Activated T-cell treated with anti-CD3 and anti-CD28 coated beads for 4 hours (primary cell): ENCODE measurements at places on chromosomes 1 and 21.
A peak's percentile ranks its signal among the peaks of the same experiment; 100 is the strongest.

- DNase-seq = no peak
Measured at GRCh38 chr1:214108097-214108446, 120.3 kb downstream of the PROX1 start.

DNA sequence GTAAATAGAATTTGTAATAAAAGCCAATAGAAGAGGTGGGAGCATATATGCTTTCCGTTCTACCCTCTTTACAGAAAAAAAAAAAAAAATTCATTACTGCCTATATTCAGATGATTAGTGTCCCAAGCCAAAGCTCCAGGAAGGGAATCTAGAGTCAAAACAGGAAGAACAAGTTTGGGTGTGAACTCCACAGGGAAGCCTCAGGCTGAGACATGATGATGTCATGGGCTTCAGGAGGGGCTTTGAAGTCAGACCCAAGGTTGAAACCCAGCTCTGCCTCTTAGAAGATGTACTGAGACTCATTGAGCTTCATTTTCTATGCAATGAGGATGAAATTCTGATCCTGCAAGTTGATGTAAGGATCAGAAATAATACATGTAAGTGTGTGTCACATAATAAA is 250.0 kb upstream of the ADGRL2 start:
- no peak for DNase-seq

GRCh38 chr1:166573199-166573598 is 266.1 kb upstream of the POGK start:
- no peak for DNase-seq

DNA sequence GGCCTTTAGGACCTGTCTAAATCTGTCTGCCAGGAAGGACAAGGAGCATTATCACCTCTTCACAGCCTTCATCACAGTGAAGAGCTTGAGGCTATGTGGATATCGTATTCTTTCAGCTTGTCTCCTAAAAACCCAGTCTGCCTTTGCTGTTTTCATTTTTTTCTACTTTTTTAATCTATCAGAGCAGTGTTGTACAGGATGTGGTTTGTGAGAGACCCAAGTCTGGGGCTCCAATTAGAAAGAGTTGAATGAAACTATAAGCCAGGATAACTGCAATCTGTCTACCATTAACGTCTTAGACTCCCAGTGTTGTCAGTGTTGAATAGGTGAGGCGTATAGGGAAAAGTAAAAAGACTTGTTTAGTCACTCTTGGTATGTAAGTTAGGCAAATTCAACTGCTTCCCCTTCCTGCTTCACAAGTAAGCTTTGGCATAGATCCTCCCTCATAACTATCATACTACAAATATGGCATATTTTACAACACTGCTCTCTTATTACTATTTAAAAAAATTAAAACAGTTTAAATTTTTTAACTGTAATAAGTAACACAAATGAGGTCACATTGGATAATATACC is 1225.8 kb upstream of the PRMT6 start:
- DNase-seq = no peak

DNA sequence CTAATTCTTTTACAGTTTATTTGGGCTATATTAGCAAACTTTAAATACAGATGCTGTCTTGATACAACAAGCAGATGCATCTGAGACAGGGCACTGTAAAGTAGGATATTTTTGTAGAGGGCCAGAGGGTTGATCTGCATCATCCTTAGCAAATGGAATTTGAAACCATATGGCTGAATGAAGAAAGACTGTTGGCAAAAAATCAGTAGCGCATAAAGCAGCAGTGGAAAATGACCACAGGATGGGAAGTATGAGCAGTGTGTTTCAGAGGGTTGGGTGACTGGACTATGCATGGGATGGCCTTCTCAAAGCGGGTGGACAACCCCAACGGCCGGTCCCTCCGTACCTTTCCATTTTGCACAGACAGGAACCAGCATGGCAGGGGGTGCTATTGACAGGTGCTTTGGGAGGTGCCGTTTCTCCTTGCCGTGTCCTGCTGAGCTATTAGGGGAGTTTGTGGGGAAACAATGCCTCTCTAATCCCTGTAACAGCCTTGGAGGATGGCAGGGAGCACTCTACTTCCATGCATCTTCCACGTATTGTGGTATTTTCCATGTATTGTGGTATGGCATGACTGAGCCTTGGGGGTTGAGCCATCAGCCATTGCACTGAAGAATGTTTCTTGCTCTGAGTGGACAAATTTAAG is 5.9 kb downstream of the LRRC8B start:
- DNase-seq = no peak

DNA sequence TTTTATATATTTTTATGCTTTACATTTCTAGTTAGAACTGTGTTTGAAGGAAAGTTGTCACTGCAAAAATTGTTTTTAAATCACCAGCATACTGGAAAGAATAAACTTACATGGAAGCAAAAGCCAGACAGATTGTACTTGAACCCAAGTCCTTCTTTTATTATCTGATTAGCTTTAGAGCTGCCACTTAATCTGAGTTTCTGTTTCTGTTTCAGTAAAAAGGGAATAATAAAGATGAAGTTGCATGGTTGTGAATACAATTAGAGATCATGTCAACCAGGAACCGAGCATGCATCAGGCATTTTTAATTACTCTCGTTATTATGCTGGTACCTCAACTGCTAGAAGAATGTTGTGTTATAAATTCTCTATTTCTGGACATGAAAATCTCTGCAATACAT is 76.9 kb upstream of the EXO1 start:
- DNase-seq = no peak

- DNase-seq = no peak
Measured at GRCh38 chr1:237981223-237981622, 90.5 kb upstream of the ZP4 start.

DNA sequence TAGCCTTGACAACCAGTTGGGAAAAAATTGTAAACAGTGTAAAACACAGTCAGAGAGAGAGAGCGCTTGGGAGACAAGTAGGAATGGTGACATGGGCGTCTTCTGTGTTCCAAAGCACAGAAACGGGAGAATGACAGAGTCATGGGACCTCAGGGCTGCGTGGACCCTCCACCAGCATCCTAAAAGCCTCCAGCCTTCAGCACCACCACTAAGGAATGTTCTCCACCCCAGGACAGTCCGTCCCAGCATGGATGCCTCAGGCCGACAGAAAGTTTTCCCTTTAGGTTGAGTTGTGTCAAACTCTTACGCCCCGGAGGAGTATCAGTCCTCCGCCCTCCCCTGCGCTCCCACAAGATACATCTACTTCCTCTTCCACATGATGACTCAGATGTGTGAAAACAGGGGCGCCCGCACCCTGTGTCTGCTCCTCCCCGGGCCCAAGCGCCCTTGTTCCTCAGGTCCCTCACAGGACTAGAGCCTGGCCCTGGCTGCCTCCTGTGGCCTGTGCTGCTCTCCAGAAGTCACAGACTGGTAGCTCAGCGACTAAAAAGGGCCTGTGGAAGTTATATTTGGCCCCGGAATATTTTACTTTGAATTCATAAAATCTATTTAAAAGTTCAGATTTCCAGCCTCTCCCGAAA is 63.9 kb upstream of the EFHD2 start:
- DNase-seq = peak; percentile 11

- DNase-seq = no peak
Measured at GRCh38 chr1:199246716-199247115, 607.9 kb downstream of the PTPRC start.

GRCh38 chr1:68969441-68969840 is 472.6 kb upstream of the DEPDC1 start:
- DNase-seq = no peak

DNA sequence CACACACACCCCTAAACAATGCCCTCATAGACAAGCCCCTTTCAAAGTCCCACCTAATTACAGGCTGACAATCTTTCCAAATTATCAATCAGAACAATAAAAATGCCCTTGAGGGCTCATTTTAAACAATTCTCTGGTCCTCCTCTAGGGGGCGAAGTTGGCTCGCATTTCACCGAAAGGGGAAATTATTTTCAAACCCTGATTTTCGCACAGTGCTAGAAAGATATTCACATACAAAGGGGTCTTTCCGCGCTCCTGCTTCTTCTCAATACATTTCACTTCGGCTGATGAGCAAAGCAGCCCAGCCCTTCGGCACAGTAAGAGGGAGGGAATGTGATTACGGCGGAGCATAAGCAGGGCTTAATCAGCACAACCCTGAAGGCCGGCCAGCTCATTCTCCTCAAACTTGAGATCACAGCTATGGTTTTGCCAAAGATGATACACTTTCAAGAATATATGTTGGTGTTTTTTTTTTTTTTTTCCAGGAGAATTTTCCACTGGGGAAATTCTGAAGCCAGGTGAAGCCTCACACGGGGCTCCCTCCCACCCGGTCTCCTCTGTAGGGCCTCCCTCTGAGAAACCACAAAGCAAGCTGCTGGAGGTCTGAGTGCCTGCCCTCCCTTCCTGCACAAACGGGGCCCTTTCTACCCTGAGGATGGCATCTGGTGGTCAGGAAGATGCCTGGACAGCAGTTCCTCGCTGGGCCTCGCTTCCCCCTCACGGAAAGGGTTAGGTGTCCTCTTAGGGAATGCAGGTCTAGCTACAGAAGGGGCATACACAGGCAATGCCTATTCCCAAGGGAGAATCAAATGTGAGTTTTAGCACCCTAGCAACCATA is 66.9 kb downstream of the GNG12 start:
- DNase-seq = peak; percentile 21

- no peak for DNase-seq
Measured at GRCh38 chr1:50266509-50266908, 156.7 kb downstream of the DMRTA2 start.

DNA sequence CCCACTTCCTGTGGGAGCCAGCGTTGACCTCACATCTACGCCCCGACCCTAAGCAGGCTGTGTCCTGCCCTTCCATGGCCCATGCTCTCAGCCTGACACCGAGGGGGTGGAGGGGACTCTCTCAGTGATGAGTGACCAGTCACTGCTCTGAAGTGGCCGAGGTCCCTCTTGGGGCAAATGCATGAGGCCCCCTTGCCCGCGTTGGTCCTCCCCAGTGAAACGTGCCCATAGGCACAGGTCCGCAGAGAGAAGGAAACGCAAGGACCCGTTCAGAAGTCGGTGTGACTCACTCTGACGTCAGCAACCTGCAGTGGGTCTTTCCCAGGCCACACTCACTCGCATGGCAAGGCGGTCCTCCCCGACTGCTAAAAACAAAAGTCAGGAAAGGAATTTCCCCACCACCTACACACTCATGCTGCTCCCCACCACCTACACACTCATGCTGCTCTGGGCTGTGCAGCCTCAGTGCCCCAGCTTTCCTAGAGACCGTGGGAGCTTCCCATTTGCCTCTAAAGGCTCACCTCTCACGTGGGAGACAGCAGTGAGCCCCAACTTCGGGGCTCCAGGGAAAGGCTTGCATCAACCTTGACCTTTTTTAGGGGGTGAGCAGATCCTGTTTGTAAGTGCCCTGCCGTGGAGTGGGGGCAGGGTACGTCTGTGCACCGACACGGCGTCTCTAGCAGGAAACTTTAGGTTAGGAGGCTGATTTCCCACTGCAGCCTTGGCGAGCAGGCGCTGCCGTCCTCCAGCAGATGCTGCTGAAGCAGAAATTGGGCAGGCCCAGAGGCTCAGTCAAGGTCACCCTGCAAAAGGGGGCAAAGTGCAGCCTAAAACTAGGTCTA is 11.4 kb downstream of the UBASH3A start:
- peak; percentile 92 for DNase-seq

DNA sequence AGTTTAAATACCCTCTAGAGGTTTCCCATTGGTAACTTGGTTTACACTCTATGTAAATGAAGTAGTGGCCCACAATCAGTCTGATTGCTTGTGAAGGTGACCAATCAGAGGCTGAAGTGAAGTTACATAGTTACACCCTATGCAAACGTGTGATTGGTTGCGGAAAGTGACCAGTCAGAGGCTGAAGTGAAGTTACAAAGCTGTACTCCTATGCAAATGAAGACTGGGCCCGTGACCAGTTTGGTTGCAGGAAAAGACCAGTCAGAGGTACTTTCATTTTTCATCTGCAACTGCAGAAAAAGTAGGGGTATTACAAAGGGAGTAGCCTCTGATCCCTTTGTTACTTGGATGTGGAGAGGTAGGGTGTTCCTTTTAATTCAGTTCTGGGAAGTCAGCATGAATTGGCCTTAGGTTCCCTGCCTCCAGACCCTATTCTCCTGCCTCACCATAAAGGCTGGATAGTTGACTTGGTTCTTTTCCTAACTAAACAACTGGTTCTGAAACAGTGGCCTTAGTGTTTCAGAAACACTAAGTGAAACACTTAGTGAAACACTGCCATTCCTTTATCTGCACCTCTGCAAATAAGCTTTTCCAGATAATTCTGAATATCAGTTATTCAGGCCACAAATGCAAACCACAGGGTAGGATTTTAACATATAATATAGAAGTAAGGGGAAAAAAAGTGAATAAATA is 39.3 kb downstream of the MAGI3 start:
- DNase-seq = no peak

GRCh38 chr1:232440325-232441035 is 189.5 kb downstream of the SIPA1L2 start:
- DNase-seq = no peak

DNA sequence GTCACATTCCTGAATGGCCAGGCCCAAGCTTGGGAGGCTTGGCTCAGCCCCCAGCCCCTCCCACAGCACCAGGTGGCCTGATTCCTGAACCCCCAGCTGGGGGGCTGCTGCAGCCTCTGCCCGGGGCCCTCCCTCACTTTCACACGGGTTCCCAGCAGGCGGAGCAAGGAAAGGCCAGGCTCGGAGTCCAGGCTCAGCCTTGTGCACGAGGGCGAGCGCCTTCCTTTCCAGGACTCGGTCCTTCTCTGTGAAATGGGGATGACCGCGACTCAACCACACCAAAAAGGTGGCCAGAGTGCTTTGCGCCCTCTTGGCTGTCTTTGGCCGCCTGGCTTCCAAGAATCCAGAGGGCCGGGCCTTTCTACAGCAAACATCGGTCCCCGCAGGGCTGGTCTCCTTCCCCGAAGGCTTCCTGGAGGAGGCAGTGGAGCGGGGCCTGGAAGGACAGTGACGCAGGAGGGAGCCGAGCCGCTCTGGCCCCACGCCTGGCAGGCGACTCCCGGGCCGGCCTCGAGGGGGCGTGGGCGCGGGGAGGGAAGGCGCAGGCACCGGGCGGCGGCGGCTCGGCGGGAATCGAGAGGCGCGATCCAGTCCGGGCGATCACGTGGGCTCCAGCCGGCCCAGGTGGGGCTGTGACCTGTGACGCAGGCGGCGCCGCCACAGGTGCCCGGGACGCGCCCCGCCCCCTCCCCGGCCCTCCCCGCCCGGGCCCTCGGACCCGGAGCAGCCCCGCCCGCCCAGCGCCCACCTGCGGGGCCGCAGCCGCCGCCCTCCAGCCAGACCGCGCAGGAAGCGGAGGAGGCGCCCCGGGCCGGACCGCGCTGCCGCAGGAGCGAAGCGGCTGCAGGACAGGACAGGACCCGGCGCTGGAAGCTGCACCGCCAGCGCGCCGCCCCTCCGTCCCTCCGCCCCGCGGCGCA is at the start of gene ARHGEF16:
TSS of gene ARHGEF16 (plus strand) at position 775 of the 920 bp plus-strand sequence. CDS start 8,420 bp downstream, outside the sequence.
- no peak for DNase-seq

GRCh38 chr1:228039006-228039903 is 32.5 kb downstream of the WNT3A start:
- no peak for DNase-seq

DNA sequence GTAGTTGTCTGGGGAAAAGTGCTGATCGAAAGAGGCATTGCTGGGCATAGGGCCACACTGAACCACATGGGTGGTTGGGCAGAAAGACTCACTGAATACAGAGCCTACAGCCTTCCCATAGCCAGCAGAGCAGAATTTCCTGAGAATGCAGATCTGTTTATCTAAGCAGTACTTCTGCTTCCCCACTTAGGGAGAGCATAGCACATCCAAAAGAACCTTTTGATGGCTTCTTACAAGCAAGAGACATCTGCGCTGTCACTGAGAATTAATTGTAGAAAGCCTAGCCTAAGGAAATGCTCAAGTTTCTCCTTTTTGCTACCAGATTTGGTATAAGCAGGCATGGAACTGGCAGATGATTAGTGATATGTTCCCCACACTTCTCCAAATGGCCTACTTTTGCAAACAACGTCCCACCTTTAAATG is 13.0 kb upstream of the KLHDC8A start:
- no peak for DNase-seq
